ENCODE measurements at places on chromosomes 7 and 10.

- no peak for DNase-seq
These were observed 278.0 kb downstream of the ADRA2A start for GRCh38 chr10:111354859-111355258.

GRCh38 chr10:103871006-103871405 lies 15.6 kb upstream of the SH3PXD2A start:
- no peak for DNase-seq

DNA sequence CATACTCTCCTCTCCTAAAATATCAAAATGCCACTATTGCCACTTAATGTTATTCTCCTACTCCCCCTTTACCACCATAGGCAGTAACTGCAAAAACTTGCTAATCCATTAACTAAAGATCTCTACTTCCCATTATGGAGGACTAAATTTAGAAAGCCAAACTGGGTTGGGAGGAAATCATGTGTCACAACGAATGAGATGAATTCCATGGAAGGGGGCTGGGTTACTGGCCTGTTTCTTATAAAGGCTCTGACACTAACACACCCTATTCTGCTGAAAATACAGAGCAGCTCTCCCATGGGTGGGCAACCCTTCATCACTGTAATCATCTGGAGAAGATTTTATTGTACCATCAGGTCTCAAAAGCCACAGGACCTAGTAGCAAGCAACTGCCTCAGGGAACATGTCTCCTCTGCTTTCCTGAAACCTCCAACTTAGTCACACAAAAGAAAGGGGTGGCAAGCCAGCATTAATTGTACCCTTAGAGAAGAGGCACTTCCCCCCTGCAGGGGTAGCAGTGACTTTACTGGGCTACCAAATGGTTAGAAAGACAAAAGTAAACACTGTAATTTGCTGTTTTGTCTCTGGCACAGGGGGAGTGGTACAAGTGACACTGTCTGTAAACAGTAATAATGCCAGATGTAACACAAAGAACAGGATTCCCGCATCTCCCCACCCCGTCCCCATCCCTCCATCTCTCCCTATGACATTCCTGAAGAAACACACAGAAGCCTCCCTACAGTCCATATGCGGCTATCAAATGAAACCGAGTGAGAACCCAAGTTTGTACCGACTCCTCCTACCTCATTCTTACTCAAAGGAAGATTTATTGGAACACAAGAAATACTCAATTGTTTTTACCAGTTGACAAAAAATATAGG lies 81.6 kb downstream of the ARMH3 start:
- DNase-seq: no peak

GRCh38 chr10:95475827-95476468 lies 85.2 kb downstream of the SORBS1 start:
- no peak for DNase-seq

DNA sequence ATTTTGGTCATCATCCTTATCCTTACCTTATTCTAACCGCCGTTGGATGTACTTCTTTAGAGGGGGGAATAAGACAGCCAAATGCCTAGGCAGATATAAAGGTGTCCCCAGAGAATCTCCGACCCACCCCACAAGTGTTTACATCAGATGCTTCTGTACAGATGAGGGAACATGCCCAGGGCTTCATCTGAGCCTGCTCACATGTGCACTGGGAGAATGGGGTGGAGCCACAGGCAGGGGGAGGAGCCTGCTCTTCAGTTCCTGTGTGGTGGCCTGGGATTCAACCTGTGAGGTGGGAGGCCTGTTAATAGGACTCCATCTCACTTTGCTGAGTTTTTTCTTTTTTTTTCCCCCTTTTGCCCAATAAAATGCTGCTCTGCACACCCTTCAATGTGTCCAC lies 27.6 kb upstream of the OPTN start:
- DNase-seq: no peak

DNA sequence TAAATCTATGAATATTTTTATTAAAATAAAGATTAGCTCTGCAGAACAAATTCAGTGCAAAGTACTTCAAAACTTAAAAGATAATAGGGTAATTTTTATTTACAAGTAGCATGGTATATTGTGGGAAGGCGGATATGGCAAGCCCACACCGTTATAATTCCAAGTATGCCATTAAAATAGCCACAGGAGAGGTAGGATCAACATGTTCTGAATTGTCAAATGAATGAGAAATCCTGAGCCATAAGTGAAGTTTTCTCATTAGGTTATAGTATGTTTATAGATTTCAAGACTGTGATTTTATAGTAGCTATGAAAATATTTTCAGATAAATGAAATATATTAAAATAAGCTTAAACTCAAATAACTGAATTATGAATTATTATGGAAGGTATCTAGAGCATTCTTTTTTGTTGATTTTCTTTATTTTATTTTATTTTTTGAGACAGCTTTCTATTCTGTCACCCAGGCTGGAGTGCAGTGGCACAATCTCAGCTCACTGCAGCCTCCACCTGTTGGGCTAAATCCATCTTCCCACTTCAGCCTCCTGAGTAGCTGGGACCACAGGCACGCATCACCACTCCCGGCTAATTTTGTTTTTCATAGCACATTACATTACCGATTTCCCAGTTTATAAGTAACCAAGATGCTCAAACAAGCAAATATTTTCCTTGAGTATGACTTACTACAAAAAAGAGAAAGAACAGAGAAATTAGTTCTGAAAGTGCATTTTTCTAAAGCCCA lies 956.6 kb downstream of the GATA3 start:
- no peak for DNase-seq

DNA sequence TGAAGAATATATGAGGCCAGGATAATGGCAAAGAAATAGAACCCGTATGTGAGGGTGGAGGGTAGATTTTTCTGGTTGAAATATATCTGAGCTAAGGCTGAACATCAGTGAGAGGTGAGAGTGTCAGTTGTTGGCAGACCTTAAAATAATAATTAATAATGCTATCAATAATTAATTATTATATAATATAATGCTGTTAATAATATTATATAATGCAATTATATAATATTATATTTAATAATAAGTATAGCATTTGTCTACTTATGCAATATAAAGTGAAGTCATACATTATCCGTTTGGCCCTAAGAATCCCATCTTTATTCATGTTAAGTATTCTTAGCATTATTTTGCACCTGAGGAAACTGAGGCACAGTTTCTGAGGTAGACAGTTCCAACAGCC lies 269.9 kb upstream of the FZD8 start:
- no peak for DNase-seq

GRCh38 chr10:5147255-5147980 lies 37.5 kb downstream of the AKR1C8 start:
- no peak for DNase-seq

GRCh38 chr7:43834463-43835251 lies 34.7 kb downstream of the MRPS24 start:
- DNase-seq: no peak

DNA sequence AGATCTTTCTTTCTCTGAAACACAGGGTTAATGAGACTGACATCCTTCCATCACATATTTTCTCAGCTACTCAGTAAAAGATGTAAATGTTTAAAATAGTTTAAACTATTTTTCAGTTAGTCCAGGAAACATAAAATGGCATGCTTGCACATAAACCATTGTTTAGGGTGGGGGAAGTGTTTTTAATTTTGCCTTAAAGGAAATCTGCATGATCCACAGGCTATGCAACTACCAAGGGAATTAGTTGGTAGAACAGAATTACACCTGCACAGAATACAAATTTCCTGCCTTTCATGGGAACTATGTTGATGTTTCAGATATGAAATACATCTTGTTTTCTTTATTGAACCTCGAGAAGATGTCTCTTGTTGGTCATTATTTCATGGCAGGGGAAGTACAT lies 10.6 kb downstream of the CAV1 start:
- DNase-seq: no peak

- no peak for DNase-seq
These were observed 61.5 kb downstream of the RAMP3 start for GRCh38 chr7:45219130-45219529.

- peak; percentile 83 for DNase-seq
These were observed 1277.1 kb upstream of the AUTS2 start for GRCh38 chr7:68321076-68321639.

DNA sequence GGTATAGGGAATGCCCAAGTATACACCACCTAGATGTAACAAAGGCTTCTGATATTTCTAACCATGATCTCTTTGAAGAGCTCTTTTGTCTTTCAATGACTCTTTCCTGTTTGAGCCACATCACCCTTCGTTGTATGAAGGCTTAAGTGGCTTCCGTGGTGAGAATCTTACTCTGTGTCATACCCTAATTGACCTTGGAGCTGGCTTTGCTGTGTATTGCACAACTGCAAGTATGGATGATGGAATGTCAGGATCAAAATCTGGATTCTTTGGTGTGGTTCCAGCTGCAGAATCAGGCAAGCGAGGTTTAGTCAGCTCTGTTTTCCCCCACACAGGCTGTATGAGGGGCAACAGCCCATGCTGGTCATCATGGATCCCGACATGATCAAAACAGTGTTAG lies 16.0 kb downstream of the CYP3A43 start:
- no peak for DNase-seq

DNA sequence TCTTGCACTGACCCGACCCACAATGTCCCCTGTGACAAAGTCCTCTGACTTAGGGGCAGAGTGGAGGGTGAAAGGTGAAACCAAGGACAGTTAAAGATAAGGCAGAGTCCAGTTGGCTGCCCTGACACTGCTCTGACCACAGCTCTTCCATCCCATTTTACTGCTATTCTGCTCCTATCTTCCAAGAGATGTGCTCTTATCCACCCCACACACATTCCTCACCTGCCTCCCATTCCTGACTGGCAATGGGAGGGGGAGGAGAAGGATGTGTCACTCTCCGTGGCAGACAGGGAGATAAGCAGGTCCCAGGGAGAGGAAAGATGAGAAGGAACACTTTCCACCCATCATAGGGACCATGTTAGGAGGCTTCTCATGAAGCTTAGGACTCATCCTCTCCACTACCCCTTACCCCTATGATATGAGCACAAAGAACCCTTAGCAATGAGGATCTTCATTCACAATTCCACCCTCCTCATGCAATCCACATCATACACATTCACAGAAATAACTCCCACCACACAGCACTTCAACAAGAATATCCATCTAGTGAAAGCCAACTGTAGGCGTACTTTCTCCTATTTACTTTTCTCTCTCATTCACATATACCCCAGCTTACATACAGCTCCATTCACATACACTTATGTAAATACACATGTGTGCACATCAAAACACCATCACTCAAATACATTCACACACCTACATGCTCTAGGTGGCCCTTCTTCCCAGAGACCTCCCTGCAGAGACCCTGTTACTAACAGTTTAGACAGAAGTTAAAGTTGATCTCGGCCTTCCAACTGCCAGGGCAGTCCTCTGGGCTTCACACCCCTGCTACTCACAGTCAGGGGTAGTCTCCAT lies 6.6 kb downstream of the SYNPO2L start:
- DNase-seq: no peak

All from NCI-H1436 (cell line).